Renal cortical epithelial cell (primary cell): ENCODE measurements at places on chromosomes 12 and 14.

- no peak for DNase-seq
These were observed 30.3 kb downstream of the TRIP11 start for GRCh38 chr14:92009604-92010003.

GRCh38 chr12:81558031-81558430 lies 201.1 kb downstream of the PPFIA2 start:
- DNase-seq = peak; percentile 18

- DNase-seq = peak; percentile 26
These were observed 49.1 kb downstream of the FBXO33 start for GRCh38 chr14:39383026-39383660.

- DNase-seq = peak; percentile 43
These were observed 2.5 kb upstream of the SMARCD1 start for GRCh38 chr12:50082644-50083043.

DNA sequence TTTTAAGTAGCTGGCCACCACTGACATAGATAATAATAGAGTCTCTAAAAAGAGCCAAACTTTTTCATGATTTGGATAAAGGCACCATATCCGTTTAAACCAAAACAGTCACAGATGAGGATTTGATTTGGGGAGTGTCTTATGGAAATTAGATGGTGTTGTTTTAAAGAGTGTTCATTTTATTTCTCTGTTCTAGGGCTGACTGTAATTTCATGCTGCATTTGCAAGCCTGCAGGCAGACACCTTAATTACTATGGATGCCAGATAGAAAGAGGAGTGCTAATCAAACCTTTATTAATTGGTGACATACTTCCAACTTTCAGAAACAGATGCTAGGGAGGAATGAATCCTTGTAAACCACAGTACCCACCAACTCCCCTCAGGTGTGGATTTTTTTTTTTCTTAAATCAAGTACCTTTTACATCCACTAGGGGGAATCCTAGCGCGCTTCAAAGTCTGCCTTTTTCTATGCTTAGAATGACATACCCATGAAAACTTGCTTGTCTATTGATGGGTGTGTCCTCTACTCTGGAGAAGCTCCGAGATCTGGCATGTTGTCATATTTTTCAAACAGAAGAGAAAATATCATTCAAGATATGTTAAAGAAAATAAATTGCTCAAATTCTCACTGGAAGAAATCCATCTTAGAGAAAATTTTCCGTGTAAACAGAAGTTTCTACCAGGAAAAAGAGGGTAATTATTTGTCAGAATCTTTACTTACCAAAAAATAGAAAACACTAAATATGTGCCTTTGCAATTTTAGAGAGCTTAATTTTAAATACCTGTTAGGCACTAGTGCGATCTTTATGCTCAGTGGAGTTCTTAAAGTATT lies 14.2 kb upstream of the PLXNC1 start:
- peak; percentile 57 for DNase-seq

DNA sequence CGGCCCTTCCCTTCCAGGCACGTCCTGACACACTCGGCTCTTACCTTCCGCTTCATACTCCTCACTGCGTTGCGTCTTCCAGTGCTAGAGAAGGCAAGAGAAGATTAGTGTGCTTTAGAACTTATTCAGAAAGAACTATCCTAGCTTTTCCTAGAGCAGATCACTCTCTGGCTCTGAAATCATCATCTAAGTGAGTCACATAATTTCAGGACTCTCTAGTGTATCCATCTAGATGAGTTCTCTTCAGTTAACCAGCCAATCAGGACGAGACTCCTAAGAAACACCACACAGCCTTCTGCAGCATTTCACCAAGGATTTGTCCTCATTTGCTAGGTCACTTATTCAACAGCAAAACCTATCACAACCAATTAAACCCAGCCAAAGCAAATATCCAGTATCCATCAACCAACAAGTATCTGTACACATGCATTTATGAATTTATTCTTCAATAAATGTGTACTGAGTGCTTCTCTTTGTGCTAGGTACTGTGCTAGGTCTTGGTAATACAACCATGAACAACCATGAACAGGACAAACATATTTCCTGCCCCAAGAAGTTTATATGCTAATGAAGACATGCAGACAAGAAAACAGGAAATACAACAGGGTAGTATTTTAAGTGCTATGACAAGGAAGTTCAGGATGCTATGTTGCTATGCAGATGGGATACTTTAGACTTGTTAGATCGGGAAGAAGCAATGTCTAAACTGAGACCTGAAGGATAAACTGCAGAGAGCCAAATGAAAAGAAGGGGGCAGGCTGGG lies 52.1 kb downstream of the NIN start:
- DNase-seq = peak; percentile 15
